Natural killer cell (primary cell): ENCODE measurements at places on chromosomes 11 and 22. TPM values are rescaled to one million over a fixed set of nuclear protein-coding genes. Genes with fewer than 3 reads are reported as not detected.
A peak's percentile ranks its signal among the peaks of the same experiment; 100 is the strongest.

DNA sequence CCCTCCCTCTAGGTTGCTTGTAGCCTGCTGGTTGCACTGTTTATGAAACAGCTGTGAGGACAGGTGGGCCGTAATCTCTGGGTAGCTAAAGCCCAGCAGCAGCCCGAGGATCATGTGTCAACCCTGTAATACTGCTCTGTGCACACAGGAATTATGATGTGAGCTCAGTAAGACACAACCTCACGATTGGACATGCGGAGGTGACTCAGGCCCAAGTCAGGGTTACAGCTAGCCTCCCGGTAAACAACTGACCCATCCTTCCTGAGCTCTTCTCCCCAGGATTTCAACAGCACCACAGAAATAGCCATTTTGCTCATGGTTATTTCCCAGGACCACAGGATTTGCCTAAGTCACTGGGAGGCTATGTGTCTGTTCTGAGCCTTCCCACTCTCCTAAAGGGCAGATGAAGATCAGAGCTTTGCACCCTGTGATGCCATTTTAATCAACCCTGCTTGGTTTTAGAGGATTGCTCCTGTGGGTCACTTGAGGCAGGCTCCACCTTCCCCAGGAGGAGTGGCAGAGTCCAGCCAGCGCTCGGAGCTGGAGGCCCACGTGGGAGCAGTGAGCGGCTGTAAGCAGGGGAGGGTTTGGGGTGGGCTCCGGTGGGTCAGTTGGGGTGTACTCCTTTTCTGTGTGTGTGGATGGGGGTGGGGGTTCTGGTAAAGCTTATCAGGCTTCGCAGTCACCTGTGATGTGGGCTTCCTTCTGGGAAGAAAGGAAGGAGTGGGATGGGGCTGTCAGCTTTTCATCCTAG lies at the start of gene AMPD3:
AMPD3 (plus strand) TSS at position 387 of the 754 bp plus-strand sequence. CDS start 6,256 bp downstream, outside the sequence.
- H3K27me3 ChIP-seq: peaks cover 2% of the 10 kb centered on the region
- H3K4me1 ChIP-seq: peaks cover 64% of the 10 kb centered on the region
- H3K36me3 ChIP-seq: no peaks in the 10 kb centered on the region
- DNase-seq: peak; percentile 27
- peak within 1 kb of the TSS; percentile 48 for H3K27ac ChIP-seq

GRCh38 chr11:96207459-96208449 lies 135.2 kb downstream of the MAML2 start:
- H3K36me3 ChIP-seq: no peaks in the 10 kb centered on the region
- peak; percentile 66 for DNase-seq
- H3K27ac ChIP-seq: peak overlapping the region; percentile 61

DNA sequence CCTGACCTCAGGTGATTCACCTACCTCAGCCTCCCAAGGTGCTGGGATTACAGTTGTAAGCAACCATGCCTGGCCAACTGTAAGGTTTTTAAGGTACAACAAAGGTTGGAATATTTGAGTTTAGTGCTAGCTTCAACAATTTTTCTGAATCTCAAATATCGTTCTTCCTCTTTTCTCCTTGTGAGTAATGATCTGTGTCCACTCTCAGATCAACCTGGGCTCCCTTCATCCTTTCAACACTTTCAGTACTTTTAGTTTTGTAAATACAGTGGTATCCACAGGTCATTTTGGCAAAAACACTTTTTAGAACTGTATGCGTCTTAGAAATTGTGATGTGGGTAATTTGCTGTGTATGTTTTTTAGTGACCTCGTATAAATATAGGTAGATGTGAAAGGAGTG lies 7.9 kb downstream of the PACS1 start:
- no peaks in the 10 kb centered on the region for H3K27me3 ChIP-seq
- peaks cover 38% of the 10 kb centered on the region for H3K4me1 ChIP-seq
- H3K27ac ChIP-seq: peak overlapping the region; percentile 2
- no peak for DNase-seq

DNA sequence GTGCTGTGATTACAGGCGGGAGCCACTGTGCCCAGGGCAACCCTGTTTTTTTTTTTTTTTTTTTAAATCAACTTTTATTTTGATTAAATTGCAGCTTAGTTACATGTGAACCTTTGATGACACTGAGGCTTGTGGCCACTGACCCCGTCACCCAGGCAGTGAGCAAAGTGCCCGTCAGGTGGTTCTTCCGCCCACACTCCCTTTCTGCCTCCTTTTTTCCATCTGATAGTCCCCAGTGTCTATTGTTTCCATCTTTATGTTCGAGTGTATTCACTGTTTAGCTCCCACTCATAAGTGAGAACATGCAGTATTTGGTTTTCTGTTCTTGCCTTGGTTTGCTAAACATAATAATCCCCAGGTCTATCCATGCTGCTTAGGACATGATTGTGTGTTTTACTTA lies 110.9 kb upstream of the GRK3 start:
- no peak overlapping the region for H3K4me3 ChIP-seq
- H3K36me3 ChIP-seq: peaks cover 17% of the 10 kb centered on the region
- no peak for DNase-seq
- peaks cover 5% of the 10 kb centered on the region for H3K4me1 ChIP-seq
- no peaks in the 10 kb centered on the region for H3K27me3 ChIP-seq
- H3K27ac ChIP-seq: no peak overlapping the region

DNA sequence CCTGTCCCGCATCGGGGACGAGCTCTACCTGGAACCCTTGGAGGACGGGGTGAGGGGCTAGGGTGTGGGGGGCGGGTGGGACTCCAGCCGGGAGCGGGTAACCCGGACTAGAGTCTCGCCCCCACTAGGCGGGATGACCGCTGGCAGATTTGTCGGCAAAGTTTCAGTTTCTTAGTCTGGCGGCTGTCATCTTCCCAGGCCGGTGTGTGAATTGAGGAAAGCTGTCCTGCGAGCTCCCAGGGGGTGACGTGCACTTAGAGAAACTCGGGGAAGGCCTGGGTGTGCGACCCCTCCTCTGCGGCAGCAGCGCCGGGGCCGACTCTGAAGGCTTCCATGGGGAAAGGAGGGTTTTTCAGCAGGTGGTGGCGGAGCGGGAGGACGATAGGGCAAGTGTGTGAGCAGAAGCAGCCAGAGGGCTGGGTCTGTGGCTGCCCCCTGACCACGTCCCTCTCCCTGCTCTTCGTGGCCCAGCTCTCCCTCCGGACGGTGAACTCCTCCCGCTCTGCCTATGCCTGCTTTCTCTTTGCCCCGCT lies 463 bp downstream of the RAD9A start:
- peak overlapping the region; percentile 48 for H3K27ac ChIP-seq
- H3K27me3 ChIP-seq: no peaks in the 10 kb centered on the region
- H3K36me3 ChIP-seq: peaks cover 21% of the 10 kb centered on the region
- DNase-seq: no peak

DNA sequence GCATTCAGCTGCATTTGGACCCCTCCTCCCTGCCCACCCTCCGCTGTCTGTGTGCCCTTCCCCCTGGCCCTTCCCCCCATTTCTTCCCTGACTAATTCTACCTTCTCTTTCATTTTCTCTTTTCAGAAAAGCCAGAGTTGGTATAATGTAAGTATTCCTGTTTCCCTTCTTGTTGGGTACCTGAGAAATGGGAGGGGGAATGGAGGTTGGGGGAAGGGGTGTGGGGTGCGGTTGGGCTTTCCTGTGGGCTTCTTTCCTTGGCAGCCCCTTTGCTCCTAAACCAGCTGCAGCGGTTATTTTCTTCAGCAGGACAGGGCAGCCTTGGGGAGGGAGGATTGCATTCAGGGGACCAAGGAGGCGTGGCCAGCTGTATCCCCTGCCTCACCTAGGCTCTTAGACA lies 70.2 kb downstream of the SCN3B start:
- DNase-seq: no peak
- H3K4me1 ChIP-seq: peaks cover 7% of the 10 kb centered on the region
- H3K27me3 ChIP-seq: no peaks in the 10 kb centered on the region
- no peak overlapping the region for H3K27ac ChIP-seq
- no peak overlapping the region for H3K4me3 ChIP-seq

The THY1 gene
- total RNA-seq: not detected

The OR8I2 gene
- total RNA-seq: not detected
